ENCODE measurements at places on chromosomes 6 and 20.
A peak's percentile ranks its signal among the peaks of the same experiment; 100 is the strongest.

DNA sequence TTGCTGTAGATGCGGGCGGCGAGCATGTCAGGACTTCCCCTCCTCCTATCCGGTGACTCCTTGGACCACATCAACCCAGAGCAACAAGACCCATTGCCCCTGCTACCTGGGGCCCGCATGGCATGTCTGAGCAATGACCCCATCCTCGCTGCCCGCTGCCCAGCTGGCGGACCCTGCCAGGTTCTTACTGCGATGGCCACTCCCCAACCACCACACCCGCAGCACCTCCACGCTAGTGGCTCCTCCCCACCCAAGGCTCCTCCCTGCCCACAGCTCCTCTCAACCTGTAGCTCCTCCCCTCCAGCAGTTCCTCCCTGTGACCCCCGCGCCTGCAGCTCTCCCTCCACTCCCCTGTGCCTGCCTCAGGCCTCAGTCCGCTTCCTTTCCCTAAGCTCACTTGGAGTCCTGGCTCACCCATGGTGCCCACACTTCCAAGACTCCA lies 17.6 kb upstream of the SERPINB9 start:
- DNase-seq: peak; percentile 45

- DNase-seq: no peak
Observed at GRCh38 chr20:63356931-63357879, 3.9 kb downstream of the CHRNA4 start.

- no peak for DNase-seq
Observed at GRCh38 chr6:137309078-137309762, 90.0 kb upstream of the IFNGR1 start.

GRCh38 chr6:90295854-90296340 lies 746 bp downstream of the BACH2 start:
- peak; percentile 77 for DNase-seq

- DNase-seq: no peak
Observed at GRCh38 chr6:135073217-135073616, 18.6 kb upstream of the HBS1L start.

- DNase-seq: no peak
Observed at GRCh38 chr6:30061858-30062458, 893 bp downstream of the POLR1H start.

DNA sequence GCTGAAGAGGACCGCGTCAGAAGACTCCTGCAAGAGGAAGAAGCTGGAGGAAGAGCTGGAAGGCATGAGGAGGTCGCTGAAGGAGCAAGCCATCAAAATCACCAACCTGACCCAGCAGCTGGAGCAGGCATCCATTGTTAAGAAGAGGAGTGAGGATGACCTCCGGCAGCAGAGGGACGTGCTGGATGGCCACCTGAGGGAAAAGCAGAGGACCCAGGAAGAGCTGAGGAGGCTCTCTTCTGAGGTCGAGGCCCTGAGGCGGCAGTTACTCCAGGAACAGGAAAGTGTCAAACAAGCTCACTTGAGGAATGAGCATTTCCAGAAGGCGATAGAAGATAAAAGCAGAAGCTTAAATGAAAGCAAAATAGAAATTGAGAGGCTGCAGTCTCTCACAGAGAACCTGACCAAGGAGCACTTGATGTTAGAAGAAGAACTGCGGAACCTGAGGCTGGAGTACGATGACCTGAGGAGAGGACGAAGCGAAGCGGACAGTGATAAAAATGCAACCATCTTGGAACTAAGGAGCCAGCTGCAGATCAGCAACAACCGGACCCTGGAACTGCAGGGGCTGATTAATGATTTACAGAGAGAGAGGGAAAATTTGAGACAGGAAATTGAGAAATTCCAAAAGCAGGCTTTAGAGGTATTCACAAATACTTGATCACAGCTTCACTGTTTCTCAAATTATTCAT lies 8.9 kb upstream of the SNRNP48 start:
- no peak for DNase-seq

DNA sequence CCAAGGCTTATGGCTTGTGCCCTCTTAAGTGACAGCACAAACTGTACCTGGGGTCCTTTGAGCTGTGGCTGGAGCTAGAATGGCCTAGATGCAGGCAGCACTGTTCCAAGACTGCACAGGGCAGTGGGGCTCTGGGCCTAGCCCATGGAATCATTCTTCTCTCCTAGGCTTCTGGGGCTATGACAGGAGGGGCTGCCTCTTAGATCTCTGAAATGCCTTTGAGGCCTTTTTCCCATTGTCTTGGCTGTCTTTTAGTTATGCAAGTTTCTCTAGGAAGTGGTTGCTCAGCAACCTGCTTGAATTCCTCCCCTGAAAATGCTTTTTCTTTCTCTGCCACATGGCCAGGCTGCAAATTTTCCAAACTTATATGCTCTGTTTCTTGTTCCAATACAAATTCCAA lies 183.4 kb downstream of the WDR27 start:
- no peak for DNase-seq

DNA sequence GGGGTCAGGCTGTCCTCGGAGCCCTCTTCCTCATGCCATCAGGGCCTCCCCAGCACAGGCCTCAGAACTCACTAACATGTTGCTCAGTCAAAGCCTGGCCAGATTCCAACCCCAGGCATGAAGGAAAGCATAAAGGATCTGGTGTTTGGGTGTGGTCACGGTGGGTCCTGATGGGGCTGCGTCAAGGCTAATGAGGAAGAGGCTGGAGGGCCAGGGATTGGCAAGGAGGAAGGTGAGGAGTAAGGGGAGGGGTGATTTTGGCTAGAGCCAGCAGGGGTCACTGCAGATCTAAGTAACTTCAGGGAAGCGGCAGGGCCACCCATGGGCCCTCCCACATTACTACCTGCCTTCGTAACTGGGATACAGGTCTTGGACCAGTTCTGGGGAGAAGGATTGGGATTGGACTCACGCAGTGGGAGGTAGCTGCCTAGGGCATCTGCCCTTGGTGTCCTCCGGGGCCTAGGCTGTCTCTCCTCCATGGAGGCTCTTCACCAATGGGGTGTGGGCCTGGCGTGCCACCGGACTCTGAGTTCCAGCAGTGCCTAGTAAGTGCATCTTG lies 36.2 kb upstream of the MRPS18A start:
- DNase-seq: peak; percentile 81

GRCh38 chr6:166752928-166753721 lies 126.1 kb upstream of the RPS6KA2 start:
- no peak for DNase-seq
